ENCODE measurements at places on chromosomes 2 and 18.

GRCh38 chr2:201790291-201790690, 9.6 kb upstream of the ALS2 start:
- DNase-seq: no peak

- DNase-seq: no peak
Measured at GRCh38 chr18:35803551-35803950, 168.9 kb upstream of the RMP24 start.

DNA sequence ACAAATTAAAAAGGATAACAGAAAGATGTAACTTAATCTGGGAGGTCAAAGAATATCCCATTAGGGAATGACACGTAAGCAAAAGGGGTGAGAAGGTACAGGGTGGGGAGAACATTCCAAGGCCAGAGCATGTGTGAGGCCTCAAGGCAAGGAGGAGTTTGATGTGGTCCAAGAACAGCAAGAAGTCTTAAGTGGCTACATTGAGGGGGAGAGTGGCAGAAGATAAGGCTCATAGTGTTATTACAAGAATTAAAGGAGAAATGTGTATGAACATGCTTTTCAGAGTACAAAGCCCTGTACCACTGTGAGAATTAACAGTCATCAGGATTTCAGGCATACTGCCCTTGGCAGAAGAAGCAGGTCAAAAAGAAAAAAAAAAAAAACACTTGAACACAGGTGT, 174.4 kb upstream of the ERBB4 start:
- DNase-seq: no peak

DNA sequence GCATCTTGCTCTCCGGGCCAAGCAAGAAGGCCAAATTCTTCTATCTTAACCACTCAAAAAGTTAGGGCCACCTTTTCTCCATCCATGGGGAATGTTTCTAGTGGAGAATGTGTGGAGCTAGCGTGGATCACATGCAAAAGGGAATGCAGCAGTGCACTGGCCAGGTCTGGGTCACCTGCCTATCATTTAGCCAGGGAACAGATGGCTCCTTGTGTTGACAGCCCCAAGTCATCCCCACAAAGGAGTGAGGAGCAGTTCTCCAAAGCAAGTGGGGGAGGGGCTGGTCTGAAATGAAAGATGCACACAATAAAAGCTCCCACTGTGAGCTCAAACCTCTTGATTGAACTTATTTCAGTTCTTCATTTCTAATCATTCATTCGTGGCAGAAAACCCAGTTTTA, 19.1 kb downstream of the EPB41L3 start:
- no peak for DNase-seq

GRCh38 chr18:10210057-10210633, 244.3 kb upstream of the APCDD1 start:
- DNase-seq: no peak

GRCh38 chr2:121242175-121242875, 42.7 kb downstream of the TFCP2L1 start:
- no peak for DNase-seq

DNA sequence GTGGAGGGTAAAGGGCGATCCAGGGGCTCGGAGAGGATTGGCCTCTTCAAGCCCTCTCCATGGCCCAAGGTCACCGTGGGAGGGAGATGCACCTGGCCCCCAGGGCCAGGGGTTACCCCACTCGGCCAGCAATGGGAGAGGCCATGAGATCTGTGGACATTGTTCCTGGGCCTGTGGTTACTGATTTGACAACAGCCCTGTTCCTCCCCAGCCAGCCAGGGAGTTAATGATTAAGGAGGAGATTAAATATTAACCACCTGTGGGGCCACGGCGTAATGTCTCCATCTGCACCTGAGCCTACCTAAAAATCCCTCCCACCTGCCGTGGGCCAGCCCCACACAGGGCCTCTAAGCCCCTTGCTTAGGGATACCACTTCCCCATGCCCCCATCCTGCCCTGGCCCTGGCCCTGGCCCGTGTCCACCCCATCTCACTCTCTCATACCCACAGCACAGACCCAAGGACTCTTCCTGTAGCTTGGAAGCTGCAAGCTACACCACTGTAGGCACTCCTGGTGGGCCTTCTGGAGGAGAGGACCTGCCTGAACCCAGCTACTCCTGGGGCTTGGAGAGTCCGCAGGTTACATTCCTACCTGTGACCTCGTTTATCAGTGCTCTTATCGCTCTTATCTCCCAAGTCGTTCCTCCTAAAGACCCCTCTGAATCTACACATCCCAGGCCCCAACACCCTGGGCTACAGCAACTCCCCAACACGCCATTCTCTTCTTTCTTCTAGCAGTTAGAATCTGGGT, 32.1 kb downstream of the ZFP36L2 start:
- no peak for DNase-seq

DNA sequence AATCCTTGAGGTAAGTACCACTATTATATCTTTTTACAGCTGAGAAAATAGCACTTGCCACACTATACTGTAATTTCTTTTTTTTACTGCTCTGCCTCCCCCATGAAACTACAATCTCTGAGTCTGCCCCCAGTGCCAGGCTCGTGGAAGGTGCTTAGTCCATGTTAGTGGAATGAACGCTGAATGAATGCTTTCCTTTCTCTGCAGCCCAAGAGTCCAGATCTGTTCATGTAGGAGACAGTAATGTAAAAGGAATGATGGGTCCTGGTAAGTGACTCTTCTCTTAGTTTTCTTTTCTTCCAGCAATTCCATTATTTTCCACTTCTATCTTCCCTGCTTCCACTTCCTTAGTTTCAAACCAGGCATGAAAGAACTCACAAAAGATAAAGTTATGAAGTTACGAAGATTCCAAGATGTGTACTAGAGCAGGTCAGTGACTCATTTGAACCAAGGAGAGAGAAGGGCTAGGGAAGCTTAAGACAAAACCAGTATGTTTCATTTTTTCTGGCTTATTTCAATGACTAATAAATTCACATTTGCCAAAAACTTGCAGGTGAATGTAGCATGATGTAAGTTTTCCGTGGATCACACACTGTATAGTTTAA, 46.0 kb downstream of the ARHGEF33 start:
- no peak for DNase-seq

DNA sequence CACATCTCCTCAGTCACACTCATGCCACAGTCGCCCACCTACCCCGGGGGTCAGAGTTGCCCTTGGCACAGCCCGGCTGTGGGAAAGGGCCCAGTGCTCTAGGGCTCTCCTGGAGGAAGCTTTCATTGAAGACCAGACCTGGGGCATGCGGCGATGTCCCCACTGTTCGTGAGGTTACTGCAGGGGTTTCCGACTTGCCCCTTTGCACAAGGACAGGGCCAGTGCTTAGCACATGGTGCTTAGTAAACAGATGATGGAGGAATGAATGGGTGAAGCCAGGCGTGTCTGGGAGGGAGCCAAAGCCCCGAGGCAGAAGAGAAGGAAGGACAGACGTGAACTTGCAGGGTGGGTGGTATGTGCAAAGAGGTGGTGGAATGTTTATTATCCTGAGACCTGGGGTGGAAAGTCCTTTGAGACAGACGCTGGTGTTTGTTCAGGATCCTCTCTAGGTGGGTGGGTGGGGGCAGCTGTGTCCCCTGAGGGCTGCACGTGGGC, 205.9 kb upstream of the ARL4C start:
- no peak for DNase-seq

GRCh38 chr18:63539904-63540510, 2.2 kb upstream of the SERPINB12 start:
- DNase-seq: no peak

DNA sequence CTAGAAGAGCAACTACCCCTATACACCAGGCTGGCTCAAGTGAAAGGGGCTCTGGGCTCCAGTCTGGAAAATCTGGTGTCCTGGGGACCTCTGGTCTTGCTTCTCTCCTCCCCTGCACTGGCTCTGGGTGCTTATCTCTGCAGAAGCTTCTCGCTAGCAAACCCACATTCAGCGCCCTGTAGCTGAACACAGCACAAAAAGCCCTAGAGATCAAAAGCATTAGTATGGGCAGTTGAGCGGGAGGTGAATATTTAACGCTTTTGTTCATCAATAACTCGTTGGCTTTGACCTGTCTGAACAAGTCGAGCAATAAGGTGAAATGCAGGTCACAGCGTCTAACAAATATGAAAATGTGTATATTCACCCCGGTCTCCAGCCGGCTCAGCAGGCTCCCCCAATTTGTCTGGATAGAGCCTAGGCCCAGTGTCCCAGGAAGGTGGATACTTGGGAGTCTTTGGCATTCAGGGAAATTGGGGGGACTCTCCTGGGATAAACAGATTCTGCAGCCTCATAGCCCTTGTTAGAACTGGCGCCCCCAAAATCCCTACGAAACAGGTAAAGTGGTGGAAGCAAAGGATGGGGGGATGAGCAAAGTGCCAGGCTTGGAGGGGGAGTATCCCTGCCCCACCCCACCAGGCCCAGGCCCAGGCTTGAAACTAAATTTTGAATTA, 2.5 kb upstream of the HOXD4 start:
- no peak for DNase-seq

- no peak for DNase-seq
Measured at GRCh38 chr2:110116033-110116710, 550 bp upstream of the MALL start.
